GM12878 (cell line): ENCODE measurements at places on chromosomes 4 and X. TPM values are rescaled to one million over a fixed set of nuclear protein-coding genes. Genes with fewer than 3 reads are reported as not detected.

DNA sequence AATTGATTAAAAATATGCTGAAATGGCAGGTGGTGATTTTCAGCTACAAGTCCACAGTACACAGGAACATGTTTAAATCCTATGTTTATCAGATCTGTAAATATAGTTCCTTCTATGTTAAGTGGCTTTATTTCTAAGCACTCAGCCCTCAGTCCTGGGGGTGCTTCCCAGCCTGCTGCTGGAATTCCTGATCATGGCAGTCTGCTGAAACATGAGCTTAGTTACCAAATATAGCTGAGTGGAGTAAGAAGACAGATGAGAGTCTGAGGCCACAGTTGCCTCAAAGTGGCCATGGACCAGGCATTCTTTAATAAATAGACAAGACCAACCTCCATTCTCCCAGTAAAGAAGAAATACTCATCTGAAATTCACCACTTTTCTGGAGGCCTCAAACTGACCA is 17.1 kb upstream of the DDX60 start:
- DNase-seq, result no peak

DNA sequence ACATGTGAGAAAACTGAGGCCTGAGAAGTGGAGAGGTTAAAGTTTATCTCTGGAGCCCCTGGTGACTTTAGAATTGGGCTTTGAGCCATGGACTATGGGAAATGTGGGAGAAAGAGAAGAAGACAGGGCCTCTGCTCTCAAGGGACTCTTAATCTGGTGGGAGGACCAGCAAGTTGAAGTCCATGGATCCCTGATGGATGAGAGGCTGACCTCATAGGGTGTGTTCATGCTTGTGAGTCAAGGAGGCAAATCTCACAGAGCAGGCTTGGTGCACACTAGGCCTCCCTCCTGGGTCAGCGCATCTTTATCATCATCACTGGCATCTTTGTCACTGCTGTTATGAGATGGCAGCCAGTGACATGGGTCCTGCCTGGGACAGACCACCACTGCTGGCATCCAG is 211.9 kb downstream of the AFAP1 start:
- DNase-seq, result no peak

GRCh38 chr4:127240764-127241105 is 392.0 kb upstream of the INTU start:
- no peak for DNase-seq

GRCh38 chrX:69016293-69016941 is 148.8 kb downstream of the PJA1 start:
- DNase-seq, result no peak

- DNase-seq, result no peak
Observed at GRCh38 chr4:152072906-152073305, 312.1 kb upstream of the GATB start.

DNA sequence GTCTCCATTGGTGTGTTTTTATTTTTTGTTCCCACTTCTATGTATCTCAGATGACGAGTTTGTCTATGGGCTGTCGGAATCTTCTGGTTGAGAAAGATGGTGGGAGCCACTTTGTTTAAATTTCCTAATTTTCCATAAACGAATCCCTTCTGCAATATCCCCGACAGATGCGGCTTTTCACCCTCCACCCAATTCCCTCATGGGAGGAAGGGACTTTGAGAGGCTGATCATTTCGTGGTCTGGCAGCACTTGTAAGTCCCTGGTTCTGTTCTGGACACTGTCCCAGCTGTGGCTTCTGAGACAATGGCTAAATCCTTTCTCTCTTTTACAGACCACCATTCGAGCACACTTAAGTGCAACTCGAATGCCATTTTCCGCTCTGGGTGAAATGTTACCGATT is 72.2 kb upstream of the PUDP start:
- no peak for DNase-seq

DNA sequence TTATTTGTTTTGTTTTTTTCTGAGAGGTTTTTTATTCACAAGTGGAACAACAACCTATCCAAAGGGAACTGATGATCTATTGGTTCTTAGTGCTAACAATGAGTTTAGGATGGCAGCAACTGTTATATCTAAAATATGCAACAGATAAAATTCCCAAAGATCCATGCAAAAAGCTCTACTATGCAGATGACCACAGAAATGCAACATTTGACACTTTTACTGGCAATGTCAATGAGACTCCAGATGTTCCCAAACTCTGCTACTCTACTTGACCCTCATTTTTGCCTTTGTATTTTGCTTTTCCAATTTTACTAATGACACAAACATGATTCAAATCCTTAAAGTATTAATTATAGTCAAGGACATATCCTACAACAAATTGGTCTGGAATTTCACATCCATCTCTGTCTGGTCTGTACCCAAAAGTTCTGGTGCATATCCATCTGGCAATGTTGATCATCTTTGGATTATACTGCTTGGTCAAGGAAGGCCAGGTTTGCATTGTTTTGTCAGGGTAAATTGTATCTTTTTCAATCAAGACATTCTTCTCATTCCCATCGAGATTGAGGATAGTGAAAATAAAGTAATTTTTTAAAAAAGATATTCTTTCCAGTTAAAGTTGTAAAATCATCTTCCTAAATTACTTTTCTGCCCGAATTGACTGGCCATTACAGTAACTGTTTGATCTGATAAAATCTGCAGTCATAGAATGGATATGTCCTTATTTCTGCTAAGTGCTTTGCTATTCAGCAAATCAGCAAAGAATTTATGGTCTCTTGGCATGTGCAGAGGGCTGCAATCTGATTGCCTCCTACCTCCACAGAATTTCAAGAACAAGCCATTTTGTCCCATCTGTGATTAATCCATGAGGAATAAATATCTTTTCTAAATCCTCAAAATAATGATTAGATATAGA is 73.6 kb downstream of the FGFBP1 start:
- no peak for DNase-seq

The MID1IP1 gene
- polyA plus RNA-seq, result 5.9 and 7.2 TPM in 2 replicates

The ENPP6 gene
- 0.19 and 0.44 TPM in 2 replicates for polyA plus RNA-seq

The PCGF3 gene
- 11.9 and 16.2 TPM in 2 replicates for polyA plus RNA-seq
